ENCODE measurements at places on chromosomes 11 and 22.

DNA sequence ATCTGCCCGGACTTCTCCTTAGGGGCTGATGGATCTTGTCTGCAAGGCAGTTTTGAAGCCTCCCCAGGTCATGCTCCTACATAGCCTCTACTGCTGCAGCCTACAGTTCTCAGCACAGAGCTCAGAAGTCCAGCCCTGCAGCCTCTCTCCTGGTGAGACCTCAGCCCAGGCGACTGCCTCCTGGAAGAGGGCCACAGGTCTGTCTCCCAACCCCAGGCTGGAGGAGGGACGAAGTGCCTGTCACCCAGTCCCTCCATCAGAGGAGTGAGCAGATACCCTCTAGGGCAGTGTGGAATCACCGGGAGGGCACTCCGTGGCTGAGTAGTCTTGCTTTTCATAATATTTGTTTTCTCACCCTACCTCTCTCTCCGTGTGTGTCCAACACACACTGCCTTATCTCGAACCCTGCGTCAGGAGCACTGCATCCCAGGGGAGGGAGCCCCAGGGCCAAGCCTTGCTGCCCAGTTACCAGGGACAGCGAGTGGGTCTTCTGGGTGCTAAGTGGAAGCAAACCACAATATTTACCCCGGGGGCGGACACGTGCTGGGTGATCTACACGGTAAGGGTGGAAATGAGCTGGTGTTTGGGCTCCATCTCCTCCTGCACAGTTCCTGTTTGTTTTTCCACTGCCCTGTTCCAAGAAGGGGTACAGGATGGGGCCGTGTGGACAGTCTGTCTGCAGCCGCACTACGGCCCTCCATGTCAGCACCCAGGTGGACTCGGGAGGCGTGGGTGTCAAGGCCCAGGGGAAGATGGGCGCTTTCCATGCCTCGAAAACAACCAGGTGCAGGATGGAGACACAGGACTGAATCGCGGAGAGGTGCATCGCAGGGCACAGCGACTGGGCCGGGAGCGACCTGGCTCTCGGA lies 133.7 kb upstream of the HSD17B12 start:
- no peak for DNase-seq

GRCh38 chr11:126897430-126897829 lies 103.1 kb downstream of the KIRREL3 start:
- no peak for DNase-seq

DNA sequence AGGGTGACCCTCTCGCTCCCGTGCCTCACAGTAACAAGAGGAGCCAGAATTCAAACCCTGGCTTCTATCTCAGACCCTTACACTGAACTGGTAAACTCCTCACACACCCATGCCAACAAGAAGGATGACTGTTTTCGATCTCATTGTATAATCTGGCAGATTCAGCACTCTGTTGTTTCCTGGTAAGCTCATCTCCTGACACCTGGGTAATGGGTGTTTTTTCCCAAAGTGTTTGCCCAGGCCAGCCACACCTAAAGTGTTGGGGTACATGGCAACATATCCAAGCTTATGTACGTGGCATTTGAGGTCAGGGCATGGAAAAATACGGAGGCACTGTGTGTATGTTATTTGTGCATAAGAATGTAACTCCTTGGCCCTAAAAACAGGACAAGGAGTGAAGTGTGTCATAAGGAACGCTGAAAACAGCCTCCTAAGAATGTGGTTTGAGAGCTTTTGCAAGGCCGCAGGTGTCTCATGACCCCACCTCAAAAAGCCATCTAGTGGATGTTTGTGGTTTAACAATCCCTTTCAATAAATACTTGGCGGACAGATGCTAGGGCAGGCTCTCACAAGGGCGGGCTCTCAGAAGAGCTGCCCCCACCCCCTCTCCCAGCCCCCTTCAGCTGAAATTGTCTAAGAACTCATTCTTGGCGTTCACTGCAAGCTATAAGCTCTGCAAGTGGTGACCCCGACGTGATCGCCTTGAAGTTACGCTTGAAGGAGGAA lies at the start of gene MS4A15:
TSS of gene MS4A15 (plus strand) at position 561 of the 726 bp plus-strand sequence. CDS start 6,867 bp downstream, outside the sequence.
- no peak for DNase-seq

- DNase-seq, result no peak
Measured at GRCh38 chr11:59555601-59556114, 44.3 kb downstream of the OR4D9 start.

DNA sequence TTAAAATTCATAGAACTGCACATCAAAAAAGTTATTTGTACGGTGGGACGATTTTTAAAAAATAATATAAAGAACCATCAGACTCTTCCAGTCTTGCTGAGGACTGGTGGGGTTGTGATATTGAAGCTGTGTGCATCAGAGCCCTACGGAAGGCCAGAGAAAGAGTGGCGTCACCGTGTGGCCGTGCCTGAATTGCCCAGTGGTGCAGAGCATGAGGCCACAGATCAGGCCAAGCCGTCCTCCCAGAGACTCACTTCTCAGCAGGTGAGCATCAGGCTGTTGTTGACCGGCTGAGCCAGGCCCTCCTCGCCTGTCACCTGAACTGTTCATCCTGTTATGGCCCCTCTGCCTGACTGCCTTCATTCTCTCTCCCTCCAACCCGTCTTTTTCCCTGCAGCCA lies 1013.9 kb downstream of the TBC1D22A start:
- DNase-seq, result no peak

- DNase-seq, result no peak
Measured at GRCh38 chr22:17816649-17817048, 42.4 kb upstream of the BID start.

- no peak for DNase-seq
Measured at GRCh38 chr22:26322179-26322905, 106.7 kb upstream of the ASPHD2 start.

DNA sequence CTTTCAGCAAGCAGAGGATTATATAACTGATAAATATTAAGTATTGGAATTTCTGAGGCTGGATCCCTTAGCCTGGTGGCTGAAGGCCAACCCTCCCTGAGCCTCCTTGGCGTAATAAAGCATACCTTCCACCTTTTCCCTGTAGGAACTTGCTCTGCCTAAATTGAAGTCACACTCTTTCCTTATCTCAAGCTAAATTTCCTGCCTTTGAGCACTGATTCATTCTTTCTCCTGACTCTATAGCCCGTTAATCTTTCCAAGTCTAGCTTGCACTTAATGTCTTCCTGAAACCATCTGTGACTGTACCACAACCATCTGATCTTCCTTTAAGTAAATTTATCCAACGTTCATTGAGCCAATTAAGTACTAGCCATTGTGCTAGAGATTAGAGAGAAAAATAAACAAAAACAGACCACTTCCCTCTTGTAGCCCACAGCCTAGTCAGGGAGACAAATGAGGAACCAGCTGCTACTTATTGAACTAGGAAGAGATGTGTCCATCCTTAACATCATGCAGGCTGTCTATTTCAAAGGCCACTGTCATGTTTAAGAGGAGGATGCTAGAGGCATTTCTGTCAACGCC lies 62.9 kb downstream of the GRK3 start:
- no peak for DNase-seq

- no peak for DNase-seq
Measured at GRCh38 chr22:44246615-44247326, 66.0 kb downstream of the SHISAL1 start.

- DNase-seq, result no peak
Measured at GRCh38 chr11:8698379-8698851, 15.8 kb downstream of the RPL27A start.

GRCh38 chr11:25483915-25484635 lies 847.9 kb upstream of the ANO3 start:
- no peak for DNase-seq

GRCh38 chr11:121814962-121815361 lies 301.1 kb downstream of the BLID start:
- no peak for DNase-seq

DNA sequence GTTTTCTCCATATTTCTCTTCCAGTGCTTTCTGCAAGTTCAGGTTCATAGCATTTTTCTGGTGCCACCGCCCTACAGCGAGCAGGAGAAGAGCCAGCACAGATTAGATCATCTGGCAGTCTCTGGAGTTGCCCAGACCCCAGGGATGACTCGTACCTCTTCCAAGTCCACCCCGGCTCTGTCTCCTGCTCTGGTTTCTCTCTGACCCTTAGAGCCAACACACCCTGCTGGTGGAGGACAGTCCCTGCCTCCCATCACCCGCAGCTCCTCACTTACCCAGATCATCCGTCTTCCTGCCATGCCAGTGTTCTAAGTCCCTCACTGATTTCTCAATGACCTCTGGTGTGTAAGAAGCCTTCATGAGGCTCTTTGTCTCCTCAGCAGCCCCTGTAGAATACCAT lies 28.0 kb downstream of the TST start:
- no peak for DNase-seq

- DNase-seq, result no peak
Measured at GRCh38 chr22:44574057-44574639, 76.1 kb upstream of the RTL6 start.

GRCh38 chr11:92267968-92268367 lies 43.4 kb downstream of the FAT3 start:
- no peak for DNase-seq

- DNase-seq, result no peak
Measured at GRCh38 chr11:92380882-92381281, 156.3 kb downstream of the FAT3 start.

- DNase-seq, result no peak
Measured at GRCh38 chr11:33730716-33731115, 5.5 kb downstream of the CD59 start.

- DNase-seq, result no peak
Measured at GRCh38 chr11:19753451-19754106, 40.9 kb downstream of the NAV2 start.

- DNase-seq, result no peak
Measured at GRCh38 chr11:79182794-79183193, 258.0 kb downstream of the TENM4 start.

DNA sequence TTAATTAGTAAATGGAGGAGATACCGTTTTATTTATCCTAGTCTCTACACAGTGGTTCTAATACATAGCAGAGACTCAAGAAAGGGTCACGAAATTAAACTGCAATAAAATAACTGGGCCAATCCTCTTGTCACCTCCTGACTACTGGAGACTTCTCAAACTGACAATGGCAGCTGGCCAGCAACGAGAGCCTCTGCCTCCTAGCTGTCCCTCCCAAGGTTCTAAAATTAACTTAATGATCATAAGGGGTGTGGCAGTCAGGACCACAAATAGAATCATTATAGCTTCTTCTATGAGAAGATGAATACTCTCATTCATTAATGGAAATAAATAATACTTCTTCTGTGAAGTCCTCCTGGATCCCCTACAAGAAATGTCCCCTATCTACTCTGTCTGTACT lies 63.8 kb upstream of the APOA1 start:
- no peak for DNase-seq

DNA sequence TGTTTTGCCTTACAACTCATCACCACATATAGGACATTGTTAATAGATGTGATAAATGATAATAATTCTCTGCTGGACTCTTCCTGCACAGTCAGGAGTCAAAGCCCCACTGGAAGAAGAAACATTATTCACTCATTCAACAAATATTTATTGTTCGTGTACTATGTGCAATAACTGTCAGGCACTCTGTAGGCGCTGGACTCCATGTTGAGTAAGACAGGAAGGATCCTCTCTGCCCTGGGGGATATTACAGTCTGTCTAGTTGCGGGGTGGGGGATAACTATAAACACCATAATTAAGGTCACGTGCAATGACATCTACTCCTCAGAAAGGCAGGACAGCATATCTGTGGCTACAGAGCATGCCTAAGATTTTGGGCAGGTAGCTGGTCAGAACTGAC lies 281.1 kb downstream of the FAT3 start:
- DNase-seq, result no peak

- DNase-seq, result no peak
Measured at GRCh38 chr11:128480066-128480465, 107.3 kb downstream of the ETS1 start.

DNA sequence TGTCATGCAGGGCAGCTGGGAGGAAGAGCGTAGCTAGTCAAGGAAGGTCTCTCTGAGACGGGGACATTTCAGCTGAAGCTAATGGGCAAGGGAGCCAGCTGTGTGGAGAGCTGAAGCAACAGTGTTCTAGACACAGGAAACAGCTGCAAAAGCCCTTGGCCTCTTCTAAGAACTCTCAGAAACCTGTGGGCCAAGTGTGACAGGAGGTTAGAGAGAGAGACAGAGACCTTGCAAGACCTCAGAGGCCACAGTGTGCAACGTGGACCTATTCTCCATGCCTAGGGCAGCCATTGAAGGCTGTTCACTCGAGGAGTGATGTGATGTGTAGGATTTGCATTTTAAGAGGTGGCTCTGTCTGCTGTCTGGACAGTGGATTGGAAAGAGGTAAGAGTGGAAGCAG lies 48.7 kb upstream of the TNRC6B start:
- DNase-seq, result no peak

- DNase-seq, result no peak
Measured at GRCh38 chr11:102552447-102553194, 22.1 kb upstream of the MMP7 start.

DNA sequence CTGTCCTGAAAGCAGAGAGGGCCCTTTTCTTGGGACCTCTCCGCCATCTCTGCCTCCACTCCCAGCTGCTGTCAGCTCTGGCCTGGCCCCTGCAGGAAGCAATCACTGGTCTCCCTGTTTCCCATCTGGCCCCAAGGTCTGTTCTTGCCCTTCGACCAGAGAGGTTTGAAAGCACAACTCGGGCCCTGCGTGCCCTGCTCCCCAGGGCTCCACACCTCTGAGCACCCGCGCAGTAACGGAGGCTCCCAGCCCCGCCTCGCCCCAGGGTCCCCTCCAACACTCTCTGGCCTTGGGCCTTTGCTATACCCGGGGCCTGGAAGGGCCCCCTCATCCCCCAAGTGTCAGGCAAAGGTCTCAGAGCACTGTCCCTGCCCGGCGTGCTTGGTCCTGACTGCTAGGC lies 7.8 kb upstream of the CD81 start:
- DNase-seq, result no peak

DNA sequence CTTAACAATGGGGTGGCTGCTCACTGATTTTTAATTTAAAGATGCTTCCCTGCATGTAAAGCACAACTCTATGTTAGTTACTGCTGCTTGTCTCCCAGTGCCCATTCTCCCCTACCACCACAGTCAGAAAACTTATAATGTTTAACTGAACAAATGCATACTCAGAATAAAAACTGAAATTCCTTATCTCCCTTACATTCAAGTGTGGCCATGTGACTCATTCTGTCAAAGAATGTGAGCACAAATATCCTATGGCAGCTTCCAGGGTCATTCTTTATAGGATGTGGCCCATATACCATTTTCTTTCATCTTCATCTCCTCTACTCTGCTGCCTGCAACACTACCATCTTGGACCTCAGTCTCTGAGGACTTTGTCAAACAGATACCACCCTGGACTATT lies 374.8 kb downstream of the DYNC2H1 start:
- no peak for DNase-seq

GRCh38 chr22:34797826-34798225 lies 268.1 kb upstream of the ISX start:
- DNase-seq, result no peak

DNA sequence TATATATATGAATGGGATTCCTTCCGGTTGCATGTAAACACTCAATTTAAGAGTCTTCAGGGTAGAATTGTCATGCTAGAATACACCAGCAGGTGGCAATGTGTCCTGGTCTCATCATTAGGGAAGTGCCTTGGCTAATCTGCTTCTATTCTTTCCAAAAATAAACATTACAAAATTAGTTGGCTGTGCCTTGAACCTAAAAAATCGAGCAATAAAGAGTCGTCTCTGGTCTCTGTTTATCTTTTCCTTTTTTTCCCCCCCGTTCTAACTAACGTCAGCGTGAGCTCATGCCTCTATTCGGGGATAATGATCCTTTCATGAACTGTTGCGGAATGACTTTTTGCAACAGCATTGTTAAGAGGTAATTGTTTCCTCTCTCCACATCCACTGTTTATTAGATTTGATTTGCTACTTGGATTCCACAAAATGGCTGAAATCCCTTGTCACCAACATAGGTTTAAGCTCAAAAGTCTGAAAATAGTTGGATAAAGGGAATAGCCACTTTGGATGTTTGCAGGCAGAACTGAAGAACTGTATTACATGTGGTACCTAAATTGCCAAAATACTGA lies 1.2 kb upstream of the ARHGEF12 start:
- no peak for DNase-seq

GRCh38 chr22:20173772-20174171 lies 22.9 kb upstream of the CCDC188 start:
- no peak for DNase-seq

Measured in activated CD4-positive, alpha-beta T cell treated with anti-CD3 and anti-CD28 coated beads, Interleukin-2, amount 50 U/mL, for 24 hours (primary cell).